ENCODE measurements at places on chromosomes 4 and X.
A peak's percentile ranks its signal among the peaks of the same experiment; 100 is the strongest.

- DNase-seq: no peak
Measured at GRCh38 chr4:112753333-112753732, 116.4 kb downstream of the LARP7 start.

- DNase-seq: no peak
Measured at GRCh38 chrX:146054311-146054710, 236.7 kb downstream of the SLITRK2 start.

GRCh38 chrX:39398963-39399261, 597.7 kb downstream of the MID1IP1 start:
- DNase-seq: no peak

GRCh38 chr4:77286906-77287305, 129.9 kb downstream of the CCNG2 start:
- DNase-seq: no peak

- no peak for DNase-seq
Measured at GRCh38 chr4:90474484-90474883, 347.3 kb downstream of the CCSER1 start.

DNA sequence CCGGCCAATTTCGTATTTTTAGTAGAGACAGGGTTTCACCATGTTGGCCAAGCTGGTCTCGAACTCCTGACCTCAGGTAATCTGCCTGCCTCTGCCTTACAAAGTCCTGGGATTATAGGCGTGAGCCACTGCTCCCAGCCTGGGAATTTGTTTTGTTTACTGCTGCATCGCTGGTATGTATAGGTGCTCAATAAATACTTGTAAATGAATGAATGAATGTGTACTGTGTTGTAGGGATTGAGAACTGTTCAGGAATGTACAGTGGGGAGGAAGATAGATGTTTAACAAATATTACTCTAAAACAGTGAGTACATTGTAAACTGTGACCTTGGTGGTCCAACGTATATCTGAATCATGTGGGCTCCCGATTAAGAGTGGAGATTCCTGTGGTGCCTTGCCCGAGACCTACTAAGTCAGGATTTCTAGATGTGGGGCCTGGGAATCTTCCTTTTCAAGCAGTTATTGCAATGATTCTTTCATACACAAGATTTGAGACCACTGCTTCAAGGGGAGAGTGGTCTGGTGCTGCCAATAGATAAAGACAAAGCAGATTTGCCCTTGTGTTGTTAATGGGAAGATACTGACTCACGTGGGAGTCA, 41.0 kb downstream of the WWC2 start:
- DNase-seq: no peak

DNA sequence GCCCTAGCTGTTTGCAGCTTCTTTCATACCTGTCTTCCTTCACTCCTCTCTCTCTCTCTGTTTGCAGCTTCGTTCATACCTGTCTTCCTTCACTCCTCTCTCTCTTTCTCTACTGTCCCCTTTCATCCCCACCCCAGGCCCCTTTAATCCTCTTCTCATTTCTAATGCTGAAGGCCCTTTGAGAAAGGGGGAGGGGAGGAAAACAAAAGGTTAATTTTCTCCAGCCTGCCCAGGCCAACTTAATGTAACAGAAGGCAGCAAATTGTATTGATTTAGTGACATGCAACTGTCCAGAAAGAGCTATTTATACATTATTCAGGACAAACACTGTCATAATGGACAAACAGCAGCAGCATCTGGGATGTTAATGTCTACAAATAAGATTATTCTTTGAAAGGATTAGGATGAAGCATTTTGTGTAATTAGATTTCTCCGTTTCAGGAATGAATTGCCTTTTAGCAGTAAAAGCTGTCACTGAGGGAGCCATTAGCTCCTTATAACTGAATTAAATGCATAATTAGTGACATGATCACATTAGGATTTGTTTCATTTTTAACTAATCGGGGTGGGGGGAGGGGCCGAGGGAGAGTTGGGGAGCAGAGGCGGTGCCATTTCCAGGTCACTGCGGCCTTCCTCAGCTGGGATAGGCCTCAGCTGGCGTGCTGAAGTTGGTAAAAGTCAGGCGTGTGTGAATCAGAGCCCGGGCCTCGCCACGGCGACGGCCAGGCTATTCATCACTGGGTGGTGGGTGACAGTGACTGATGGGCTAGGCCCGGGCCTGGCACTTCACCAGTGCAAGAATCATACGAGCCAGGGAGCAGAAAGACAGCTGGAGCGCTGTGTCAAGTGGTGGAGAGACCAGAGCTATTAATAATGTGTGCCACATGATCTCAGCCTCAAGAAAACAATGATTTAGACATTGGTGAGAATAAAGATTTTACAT, 174.5 kb downstream of the NKX6-1 start:
- no peak for DNase-seq

DNA sequence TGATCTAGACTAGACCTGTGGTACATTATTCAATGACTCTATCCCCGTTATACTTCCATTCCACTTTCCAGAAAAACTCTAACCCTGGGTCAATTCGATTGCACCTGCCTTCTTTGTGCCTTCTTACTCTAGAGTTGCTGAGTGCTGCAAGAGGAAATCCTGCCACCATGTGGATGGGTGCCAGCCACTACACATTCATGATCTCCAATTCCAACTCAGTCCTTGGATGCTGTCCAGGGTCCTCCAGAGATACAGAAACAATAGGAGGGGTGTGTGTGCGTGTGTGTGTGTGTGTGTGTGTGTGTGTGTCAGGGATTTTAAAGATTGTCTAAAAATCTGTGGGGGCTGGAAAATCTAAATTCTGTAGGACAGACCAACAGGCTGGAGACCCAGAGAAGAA, 42.9 kb upstream of the INTS6L start:
- DNase-seq: peak; percentile 50

- peak; percentile 4 for DNase-seq
Measured at GRCh38 chrX:38561951-38562719, 793 bp downstream of the TSPAN7 start.

GRCh38 chr4:128347930-128348660, 60.5 kb upstream of the PGRMC2 start:
- no peak for DNase-seq

GRCh38 chr4:54609310-54609709, 48.4 kb upstream of the KIT start:
- DNase-seq: no peak

DNA sequence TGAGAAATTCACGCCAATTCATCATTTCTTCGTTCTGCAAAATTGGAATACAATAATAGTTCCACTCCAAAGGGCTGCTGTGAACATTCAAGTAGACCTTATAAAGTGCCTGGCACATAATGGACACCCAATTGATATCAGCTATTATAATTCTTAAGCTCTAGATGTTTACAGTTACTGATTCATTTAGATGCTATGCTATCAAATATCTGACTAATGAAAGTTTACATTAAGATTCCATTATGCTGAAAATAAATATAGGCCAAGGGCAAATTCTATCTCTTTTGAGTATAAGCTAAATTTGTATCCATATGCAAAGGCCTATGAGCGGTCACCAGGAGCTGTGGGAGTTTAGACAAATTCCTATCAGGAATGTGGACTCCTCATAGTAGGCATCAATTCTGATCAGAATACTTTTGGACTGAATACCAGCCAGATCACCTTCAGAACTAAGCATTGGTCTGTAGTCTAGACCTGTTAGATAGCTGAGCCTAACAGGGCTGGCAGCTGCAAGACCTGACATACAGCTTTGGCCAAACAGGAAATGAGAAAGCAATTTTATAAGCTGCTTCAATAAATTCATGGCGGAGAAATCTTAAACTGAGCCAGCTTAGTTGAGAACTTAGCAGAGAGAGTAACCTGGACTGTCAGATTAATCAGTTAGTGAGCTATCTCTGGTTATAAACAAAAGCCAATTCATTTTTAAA, 384.3 kb upstream of the ACTRT1 start:
- DNase-seq: no peak

GRCh38 chr4:153466081-153466948, at the start of gene TMEM131L:
TMEM131L (plus strand) TSS chr4:153466360; CDS start chr4:153466398, 38 bp downstream.
- peak; percentile 81 for DNase-seq

DNA sequence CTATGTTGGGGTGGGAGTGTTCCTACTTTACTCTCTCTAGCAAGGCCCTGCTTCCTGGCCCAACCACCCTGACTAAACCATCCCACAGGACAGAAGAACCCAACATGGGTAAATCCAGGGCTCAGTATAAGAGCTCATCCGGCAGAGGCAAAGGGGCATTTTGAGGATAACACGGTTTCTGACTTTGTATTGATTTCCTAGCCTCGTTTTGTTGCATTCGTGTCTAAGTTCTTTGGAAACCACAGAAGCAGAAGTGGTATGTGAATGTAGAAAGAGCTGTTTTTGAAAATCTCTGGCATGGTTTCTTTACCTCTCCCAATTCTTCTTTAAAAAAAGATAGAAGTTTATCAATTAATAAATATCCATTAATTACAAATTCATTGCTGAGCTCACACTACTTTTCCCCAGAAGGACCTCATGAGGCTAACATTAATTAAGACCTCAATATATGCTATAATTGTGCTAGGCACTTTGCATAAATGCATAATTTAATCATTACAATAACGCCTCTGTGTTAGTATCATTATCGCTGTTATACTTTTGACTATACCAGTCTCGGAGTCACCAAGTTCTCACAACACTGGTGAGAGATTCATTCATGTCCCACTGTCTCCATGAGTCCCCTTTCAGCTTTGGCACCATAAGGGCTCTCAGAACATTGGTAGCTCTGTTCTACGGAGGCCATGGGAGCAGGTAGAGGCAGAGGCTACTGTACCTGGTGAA, 5.8 kb upstream of the CLNK start:
- DNase-seq: no peak

DNA sequence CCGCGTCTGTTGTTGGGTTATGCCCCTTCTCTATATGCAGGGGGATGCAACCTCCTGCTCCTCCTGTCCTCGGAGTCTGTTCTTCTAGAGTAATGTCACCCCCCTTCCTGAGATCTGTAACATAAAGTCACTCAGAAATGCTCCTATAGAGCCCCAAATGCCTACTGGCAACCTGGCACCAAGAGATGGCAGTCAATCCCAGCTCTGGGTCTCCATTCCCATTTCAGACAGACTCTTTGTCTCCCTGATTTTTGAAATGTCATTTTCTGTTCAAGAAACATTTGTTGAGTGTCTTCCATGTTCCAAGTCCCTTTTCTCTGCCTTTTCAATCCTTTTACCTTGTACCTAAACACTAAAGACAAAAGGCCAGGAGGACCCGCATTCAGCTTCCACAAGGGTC, 9.6 kb upstream of the PRDM8 start:
- DNase-seq: no peak

GRCh38 chr4:66062921-66063320, 392.6 kb upstream of the EPHA5 start:
- DNase-seq: no peak

DNA sequence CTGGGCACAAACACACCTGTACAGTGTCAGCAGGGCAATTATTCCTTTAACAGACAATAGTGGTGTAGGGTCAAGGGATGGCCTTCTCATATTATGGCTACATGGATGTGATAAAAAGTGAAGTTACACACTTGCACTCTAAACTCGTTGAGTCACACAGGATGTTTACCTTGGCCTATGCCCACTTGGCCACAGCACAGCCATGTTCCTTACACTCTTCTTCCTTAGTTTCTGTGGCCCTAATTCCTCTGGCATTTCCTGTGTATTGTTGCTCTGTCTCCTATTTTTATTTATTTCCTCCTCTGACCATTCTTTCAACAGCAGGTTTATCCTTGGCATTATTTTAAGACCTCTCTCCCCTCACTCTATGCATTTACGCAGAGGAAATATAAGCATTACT, 86.8 kb upstream of the NPFFR2 start:
- no peak for DNase-seq

- DNase-seq: no peak
Measured at GRCh38 chr4:93072292-93072691, 756.3 kb upstream of the ATOH1 start.

DNA sequence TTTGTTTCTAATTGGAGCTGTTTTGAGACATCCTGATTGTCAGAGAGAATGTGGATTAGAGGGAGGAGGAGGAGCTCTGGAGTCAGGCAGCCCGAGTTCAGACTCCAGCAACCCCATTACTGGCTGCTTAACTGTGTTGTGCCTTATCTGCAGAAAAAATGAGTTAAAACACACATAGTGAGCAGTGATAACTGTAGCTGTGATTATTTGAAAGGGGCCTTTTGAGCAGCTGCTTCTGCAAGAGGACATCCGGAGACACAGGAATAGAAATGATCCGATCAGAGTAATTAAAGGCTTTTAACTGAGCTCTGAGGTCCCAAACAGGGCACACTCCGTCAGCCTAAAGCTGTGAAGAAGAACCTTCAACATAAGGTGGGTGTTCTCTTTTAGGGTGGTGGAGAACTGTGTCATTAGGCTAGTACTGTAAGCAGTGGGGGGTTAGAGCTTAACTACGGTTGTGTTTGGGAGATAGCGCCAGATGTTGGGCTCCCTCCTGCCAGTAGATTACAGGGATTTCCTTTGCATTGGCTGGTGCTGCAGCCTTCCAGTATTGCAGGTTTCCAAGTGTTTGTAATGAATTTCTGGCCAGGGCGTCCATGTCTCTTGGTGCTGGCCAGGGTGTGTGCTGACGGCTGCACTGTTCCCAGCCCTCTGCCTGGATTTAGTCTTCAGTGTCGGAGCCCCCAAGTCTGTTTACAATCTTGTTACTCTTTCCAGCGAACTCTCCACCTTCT, 24.3 kb downstream of the ADD1 start:
- no peak for DNase-seq

GRCh38 chr4:176262243-176262642, 6.8 kb downstream of the ASB5 start:
- DNase-seq: no peak
